NCI-H1930 (cell line): ENCODE measurements at places on chromosomes 7 and 10.
A peak's percentile ranks its signal among the peaks of the same experiment; 100 is the strongest.

GRCh38 chr10:122311716-122312115 is 40.6 kb downstream of the BTBD16 start:
- DNase-seq = no peak

- no peak for DNase-seq
Measured at GRCh38 chr7:122790591-122790990, 87.9 kb upstream of the RNF148 start.

DNA sequence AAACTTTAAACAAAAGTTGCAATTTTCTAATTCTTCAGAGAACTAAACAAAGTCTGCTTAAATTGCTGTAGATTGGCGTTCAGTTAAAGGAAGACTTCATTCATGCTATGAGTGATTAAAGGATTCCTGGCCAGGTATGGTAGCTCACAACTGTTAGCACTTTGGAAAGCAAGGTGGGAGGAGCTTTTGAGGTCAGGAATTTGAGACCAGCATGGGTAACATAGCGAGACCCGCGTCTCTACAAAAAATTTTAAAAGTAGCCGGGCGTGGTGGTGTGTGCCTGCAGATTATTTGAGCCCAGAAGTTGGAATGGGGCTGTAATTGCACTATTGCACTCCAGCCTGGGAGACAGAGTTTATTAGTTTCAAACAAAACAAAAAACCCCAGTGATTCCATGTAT is 13.5 kb upstream of the SCRN1 start:
- no peak for DNase-seq

DNA sequence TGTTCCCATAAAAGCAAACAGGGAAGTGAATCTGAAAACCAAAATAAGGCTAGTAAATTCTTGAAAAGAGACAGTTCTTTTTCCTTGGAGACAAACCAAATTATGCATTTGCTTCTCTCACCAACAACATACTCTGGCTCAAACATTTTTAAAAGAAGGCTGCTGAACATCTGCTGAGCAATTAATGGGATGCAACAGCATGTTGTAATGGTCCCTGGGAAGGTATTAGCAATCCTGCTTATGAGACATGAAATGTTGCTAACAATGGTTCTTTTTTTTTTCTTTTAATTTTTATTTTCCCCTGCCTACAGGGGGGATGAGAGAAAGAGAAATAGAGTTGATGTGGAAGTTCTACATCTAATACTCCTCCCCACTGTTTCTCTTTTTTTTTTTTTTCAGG is 572.1 kb downstream of the SORCS1 start:
- no peak for DNase-seq

GRCh38 chr10:114825513-114826253 is 4.1 kb downstream of the FHIP2A start:
- no peak for DNase-seq

- no peak for DNase-seq
Measured at GRCh38 chr10:30247704-30248103, 101.4 kb downstream of the MTPAP start.

- DNase-seq = no peak
Measured at GRCh38 chr10:43691485-43691884, 42.8 kb upstream of the ZNF32 start.

DNA sequence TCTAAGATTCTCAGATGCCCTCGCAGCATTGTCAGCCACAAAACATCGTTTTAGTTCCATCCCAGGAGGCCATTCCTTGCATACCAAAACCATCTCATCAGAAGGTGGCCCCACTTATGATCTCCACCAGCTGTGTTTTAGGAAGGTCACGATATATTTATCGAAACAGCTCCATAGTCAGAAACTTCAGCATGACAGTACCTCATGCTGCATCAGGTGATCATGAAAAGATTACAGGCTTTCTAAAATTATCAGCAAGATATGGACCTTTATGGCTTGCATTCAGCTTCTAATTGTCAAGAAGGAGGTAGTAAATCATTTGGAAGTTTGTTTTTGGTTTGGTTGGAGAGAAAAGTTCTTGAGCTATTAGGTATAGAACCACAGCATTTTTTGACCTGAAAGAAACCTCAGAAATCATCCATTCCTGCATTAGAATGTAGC is 20.0 kb downstream of the JAZF1 start:
- no peak for DNase-seq

GRCh38 chr10:17871036-17871435 is 61.9 kb downstream of the MRC1 start:
- no peak for DNase-seq

GRCh38 chr10:126929391-126929790 is 24.2 kb downstream of the DOCK1 start:
- DNase-seq = no peak

- no peak for DNase-seq
Measured at GRCh38 chr7:99083068-99083651, 60.7 kb downstream of the SMURF1 start.

- no peak for DNase-seq
Measured at GRCh38 chr7:129950191-129950932, 2.4 kb downstream of the UBE2H start.

DNA sequence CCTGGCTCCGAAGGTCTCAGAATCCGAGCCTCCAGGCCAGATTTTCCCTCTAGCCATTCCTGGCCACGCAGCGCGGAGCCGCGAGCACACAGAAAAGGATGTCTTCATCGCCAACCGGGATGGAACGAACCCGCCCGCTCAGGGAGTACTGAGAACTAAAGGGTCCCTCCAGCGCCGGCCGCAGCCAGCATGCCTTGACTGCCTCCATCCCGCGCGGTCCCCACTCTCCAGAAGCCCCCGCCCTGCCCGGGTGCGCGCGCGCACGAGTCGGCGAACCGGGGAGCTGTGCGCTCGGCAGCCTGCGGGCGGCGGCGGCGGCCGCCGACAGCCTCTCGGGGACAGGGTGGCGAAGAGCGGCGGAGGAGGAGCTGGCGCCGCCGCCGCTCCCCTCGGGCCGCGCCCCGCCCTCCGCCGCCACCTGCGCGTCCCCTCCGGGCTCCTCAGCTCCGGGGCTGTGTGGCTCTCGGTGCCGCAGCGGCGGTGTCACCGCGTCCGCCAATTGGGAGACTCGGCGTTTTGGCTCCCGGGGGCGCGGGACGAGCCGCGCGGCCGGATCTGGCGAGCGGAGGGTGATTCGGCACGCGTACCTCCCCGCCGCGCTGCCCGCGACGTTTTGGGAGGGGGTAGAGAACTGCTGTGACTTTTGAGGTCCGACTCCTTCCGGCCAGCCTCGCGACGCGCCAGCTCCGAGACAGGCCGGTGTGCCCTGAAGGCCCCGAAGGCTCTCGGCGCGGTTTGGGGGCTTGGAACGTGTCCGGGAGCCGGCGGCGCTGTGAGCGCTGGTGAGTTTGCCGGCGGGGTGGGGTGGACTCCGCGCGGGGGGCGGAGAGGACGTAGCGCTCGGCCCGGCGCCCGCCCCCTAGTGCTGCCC is 453 bp upstream of the GALNT17 start:
- peak; percentile 60 for DNase-seq

GRCh38 chr7:83065714-83066113 is 97.0 kb downstream of the PCLO start:
- no peak for DNase-seq

GRCh38 chr7:17660116-17660515 is 280.2 kb downstream of the SNX13 start:
- DNase-seq = no peak

GRCh38 chr10:110858297-110858934 is 13.3 kb upstream of the PDCD4 start:
- DNase-seq = no peak

DNA sequence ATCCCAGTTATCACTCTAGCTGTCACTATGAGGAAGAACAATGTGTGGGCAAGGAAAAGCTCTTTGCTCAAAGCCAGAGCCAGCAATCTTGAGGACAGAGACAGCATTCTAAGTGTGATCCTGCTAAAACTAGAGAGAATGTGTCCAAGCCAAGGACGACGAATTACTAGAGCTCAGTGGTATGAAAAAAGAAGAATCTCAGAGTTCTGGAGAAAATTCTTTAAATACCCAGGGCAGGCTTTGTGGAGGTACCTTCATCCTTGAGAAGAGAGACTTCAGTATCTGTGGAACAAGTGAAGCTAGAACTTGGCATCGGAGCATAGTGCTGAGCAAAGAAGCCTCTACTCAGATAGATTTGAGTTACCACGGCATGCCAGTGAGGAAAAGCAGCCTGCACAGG is 209.8 kb downstream of the TRIL start:
- DNase-seq = no peak

- no peak for DNase-seq
Measured at GRCh38 chr10:48366261-48366660, 59.8 kb downstream of the MAPK8 start.

GRCh38 chr7:2954433-2954853 is 89.2 kb downstream of the CARD11 start:
- no peak for DNase-seq

- no peak for DNase-seq
Measured at GRCh38 chr10:45197816-45198485, 117.5 kb downstream of the OR13A1 start.

DNA sequence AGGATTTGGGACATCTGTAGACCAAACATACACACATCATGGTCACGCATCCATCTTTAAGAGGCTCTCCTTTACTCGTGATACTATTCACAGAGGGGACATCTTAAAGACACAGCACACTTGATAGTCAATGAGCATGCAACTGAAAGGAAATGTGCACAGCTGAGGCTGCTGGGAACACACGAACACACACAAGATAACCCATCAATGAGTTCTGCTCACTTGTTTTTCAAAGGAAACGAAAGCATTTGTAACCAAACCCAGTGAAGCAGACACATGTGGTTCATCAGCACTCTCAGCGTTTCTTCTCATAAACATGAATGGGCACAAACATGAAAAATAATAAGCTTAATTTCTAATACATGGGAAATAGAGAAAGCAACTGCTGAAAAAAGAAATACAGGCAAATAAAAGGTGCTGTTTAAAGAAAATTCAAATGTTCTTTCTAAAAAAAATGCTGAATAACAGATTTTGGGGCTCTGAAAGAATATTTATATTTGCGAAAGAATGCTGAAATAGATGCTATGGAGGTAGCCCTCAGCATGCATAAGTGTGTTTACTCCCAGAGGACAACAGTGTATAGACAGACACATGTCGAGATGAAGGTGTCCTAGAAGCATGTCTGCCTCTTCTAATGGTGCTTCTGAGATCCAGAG is 59.7 kb upstream of the LAMB4 start:
- DNase-seq = no peak
